ENCODE measurements at places on chromosomes 13 and 19.

DNA sequence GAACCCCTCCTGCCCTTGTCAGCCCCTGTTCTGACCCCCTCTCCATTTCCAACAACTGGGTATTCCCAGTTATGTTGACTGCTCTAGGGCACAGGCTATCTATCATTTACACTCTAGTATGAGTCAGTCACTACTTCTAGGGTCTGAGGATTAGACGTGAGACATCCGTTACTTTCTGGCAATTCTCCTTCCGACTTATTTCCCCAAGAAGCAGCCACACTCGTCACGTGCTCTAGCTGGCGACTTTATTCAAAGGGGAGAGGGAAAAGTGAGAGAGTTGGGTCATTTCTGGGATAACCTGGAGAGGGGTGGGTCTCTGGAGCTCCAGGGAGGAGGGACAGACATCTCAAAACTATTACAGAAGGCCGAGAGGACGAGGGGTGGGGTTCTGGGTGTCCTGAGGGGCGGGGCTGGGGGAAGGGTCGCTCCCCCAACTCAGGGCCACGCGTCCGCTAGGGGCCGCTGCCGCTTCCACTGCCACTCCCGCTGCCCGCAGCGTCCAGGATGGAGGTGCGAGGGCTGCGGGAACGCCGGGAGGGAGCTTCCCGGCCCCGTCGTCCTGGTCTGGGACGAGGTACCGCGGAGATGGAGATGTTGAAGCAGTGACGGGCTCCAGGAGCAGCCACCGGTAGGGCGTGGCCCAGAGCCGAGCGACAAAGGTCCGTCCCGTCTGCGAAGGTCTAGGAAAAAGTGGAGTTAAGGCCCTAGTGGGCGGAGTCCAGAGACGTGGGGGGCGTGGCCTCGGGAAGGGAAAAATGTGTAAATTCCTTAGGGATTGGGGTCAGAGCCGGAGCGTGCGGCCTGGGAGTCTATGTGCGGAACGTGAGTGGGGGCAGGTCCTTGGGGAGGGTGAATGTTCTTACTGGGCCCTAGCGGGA is 8.9 kb downstream of the RTBDN start:
- DNase-seq: no peak

DNA sequence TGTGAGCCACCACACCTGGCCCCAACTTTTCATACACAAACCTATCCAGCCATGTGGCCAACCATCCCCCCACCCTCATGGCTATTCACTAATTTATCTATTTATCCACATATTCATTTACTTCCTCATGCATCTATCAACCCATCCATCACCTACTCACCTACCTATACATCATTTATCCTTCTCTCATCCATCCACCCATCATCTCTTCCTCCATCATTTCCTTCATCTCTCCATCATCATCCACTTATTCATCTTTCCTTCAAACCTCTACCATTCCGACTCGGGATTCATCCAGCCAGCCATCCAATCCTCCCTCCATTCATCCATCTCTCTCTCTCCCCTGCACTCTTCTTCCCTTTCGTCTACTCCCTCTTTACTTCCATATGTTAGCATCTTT is 54.6 kb downstream of the RYR1 start:
- DNase-seq: no peak

DNA sequence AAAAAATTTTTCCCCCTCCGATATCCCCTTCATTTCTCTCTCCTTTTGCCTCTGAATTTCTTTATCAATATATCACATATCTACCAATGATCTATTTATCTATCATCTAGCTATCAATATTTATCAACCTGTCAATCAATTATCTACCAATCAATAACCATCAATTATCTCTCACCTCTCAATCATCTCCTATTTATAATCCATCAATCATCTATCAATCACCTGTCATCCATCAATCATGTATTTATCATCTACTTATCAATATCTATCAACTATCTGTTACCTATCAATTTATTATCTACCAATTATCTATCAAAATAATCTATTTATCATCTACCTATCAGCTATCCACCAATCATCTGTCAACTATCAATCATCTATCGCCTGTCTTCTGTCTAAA is 17.1 kb downstream of the MBD3L1 start:
- DNase-seq: no peak

- peak; percentile 91 for DNase-seq
Observed at GRCh38 chr19:45767410-45767880, 1.6 kb downstream of the SIX5 start.

GRCh38 chr19:16588824-16589577 is 16.8 kb upstream of the SLC35E1 start:
- no peak for DNase-seq

GRCh38 chr19:19662871-19663255 is 613 bp downstream of the ATP13A1 start:
- no peak for DNase-seq

DNA sequence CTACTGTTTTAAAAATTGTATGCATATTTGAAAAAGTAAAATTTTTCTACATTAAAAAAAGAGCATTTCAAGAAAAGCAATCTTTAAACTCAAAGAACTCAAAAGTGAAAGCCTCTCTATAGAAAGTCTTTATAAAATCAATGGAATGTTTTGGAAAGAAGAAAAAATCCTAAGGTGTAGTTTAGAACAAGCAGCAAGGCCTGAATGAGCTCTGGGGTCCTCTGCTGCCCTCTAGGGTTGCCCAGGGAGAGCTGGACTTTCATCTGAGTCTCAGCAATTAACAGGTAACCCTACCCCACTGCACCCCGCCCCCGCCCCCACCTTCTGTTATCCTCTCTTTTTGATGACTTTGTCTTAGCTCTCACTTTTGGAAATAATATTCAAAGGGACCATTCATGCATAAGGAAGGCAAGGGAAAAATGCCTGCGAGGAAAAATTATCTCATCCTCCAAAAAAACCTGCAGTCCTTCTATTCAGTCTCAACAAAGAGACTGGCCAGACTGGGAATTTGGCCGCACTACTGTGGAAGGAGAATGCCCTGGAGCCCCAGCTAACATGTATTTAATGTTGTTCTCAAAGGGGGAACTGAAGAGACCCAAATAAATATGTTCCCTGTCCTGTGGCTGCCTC is 24.1 kb downstream of the SLC25A30 start:
- peak; percentile 33 for DNase-seq

- DNase-seq: no peak
Observed at GRCh38 chr19:48887861-48888612, 10.5 kb downstream of the TULP2 start.

GRCh38 chr19:45247136-45247535 is 1.9 kb upstream of the EXOC3L2 start:
- DNase-seq: no peak

DNA sequence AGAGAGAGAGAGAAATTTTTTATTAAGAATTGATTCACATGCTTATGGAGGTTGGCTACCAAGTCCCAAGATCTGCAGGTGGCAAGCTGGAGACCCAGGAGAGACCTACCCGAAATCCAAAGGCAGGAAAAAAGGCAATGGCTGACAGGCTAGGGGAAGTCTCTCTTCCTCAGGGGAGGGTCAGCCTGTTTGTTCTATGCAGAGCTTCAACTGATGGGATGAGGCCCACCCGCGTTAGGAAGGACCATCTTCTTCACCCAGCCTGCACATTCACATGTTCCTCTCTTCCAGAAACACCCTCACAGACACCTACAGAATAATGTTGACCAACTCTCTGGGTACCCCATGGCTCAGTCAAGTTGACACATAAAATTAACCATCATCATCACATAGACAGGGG is 65.3 kb upstream of the SERP2 start:
- DNase-seq: no peak

- no peak for DNase-seq
Observed at GRCh38 chr13:31964168-31964567, 67.4 kb upstream of the FRY start.

GRCh38 chr19:35329323-35329722 is 336 bp downstream of the CD22 start:
- DNase-seq: no peak

- no peak for DNase-seq
Observed at GRCh38 chr13:28136916-28137315, 1.4 kb upstream of the PAN3 start.

DNA sequence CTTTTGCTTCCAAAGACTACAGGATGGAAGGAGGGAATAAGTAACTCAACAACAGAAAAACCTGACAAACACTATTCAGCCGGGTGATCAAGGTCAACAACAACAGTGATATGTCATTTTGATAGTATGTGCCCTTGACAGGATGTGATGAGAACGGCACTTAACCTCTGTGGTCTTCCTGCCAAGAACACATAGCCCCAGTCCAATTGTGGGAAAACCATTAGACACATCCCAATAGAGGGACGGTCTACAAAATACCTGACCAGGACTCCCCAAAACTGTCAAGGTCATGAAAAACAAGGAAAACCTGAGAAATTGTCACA is 43.1 kb upstream of the AMER2 start:
- DNase-seq: no peak

GRCh38 chr13:32173881-32174280 is 141.3 kb downstream of the ZAR1L start:
- no peak for DNase-seq

- DNase-seq: no peak
Observed at GRCh38 chr19:3606174-3606689, 443 bp downstream of the TBXA2R start.

DNA sequence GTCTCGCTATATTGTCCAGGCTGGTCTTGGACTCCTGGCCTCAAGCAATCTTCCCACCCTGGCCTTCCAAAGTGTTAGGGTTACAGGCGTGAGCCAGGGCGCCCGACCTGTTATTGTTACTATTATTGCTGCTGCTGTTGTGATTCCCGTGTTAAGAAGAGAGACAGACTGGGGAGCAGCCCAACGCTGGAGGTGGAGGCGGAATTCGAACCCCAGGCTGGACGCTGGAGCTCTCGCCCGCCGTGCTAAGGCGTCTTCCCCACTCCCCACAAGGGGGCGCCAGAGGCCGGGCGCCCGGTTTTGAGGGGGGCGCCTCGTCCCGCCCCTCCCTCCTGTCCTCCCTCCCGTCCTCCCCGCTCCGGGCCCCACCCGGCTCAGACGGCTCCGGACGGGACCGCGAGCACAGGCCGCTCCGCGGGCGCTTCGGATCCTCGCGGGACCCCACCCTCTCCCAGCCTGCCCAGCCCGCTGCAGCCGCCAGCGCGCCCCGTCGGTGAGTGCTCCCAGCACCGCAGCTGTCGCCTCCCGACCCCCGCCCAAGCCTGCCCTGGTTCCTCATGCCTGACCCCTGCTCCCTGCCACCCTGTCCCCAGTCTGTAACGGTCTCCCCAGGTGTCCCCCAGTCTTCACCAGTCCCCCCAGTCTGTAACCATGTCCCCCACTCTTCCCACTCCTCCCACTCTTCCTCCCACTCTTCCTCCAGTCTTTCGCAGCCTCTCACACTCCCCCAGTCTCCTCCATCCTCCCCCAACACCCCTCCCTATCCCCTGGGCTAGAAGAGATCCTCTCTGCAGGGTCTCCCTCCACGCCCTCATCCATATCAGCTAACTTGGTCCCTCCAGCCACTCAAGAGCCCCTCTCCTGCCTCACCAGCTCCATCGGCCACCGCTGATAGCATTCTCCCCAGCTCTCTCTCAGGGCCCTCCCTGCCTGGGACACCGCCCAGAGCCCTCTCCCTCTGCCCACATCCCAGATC is at the start of gene EHD2:
Gene EHD2 (plus strand): TSS at position 377 of the 976 bp plus-strand sequence. CDS start 3,191 bp downstream, outside the sequence.
- peak; percentile 42 for DNase-seq

DNA sequence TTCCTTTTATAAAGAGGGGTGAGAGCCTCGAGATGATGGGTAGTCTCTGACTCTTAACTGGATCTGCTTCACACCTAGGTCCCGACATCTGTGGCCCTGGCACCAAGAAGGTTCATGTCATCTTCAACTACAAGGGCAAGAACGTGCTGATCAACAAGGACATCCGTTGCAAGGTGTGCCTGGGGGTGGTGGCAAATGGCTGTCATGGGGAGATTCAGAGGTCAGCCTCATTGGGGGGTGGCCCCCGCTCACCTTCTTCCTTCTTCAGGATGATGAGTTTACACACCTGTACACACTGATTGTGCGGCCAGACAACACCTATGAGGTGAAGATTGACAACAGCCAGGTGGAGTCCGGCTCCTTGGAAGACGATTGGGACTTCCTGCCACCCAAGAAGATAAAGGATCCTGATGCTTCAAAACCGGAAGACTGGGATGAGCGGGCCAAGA is 1.6 kb downstream of the CALR start:
- no peak for DNase-seq

DNA sequence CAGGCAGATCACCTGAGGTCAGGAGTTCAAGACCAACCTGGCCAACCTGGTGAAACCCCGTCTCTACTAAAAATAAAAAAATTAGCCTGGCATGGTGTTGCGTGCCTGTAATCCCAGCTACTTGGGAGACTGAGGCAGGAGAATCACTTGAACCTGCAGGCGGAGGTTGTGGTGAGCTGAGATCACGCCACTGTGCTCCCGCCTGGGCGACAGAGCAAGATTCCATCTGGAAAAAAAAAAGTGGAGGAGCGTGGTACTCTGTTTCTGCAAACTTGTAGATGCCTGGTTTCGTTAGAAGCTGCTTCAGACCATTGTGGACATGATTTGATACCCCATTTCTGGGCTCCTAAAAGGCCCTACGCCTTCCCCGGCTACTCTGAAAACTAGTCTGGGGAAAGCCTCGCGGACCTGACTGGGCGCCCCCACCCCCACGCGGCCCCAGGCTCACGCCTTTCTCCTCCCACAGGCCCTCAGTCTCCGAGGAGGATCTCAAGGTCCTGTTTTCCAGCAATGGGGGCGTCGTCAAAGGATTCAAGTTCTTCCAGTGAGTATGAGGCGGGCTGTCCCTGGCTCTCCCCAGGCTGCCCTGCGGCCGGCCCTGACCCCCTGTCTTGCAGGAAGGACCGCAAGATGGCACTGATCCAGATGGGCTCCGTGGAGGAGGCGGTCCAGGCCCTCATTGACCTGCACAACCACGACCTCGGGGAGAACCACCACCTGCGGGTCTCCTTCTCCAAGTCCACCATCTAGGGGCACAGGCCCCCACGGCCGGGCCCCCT is 11.5 kb downstream of the PLPPR3 start:
- DNase-seq: no peak

DNA sequence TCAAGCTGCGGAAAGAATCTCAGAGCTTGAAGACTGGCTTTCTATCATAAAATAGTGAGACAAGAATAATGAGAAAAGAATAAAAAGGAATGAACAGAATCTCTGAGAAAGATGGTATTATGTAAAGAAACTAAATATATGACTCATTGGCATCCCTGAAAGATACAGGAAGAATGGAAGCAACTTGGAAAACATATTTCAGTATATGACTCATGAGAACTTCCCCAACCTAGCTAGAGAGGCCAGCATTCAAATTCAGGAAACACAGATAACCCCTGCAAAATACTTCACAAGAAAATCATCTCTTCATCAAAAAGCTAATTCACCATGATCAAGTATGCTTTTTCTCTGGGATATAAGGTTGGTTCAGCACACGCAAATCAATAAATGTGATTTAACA is 2318.0 kb downstream of the PCDH9 start:
- peak; percentile 13 for DNase-seq

GRCh38 chr13:105426441-105426840 is 1109.0 kb downstream of the EFNB2 start:
- no peak for DNase-seq

DNA sequence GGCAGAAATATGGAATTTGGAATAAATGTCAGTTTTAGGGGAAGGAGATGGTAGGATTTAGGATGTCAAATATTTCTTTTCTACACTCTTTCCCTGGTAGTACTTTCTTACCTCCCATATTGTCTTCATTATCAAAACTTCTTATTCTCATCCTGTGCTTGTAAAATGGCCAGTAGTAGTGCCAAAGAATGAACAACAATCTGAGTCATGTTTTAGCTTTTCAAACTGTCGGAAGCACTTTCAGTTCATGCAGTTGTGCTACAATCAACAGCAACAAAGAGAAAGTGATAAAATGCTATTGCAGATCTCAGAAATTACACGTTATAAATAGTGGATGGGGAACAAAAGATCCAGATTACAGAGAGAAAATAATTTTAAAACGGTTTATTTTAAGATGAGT is 193.7 kb upstream of the RXFP2 start:
- DNase-seq: no peak

GRCh38 chr19:14655726-14656125 is 18.9 kb downstream of the ADGRE3 start:
- DNase-seq: no peak
